ENCODE measurements at places on chromosomes 6 and 20. TPM values are rescaled to one million over a fixed set of nuclear protein-coding genes. Genes with fewer than 3 reads are reported as not detected.

The PRR18 gene
- total RNA-seq, result under 0.01 TPM

The TTK gene
- 1.4 TPM for total RNA-seq

The CALHM6 gene
- 1.6 TPM for total RNA-seq

The TRIM40 gene
- total RNA-seq, result not detected

The HS3ST5 gene
- total RNA-seq, result not detected

The DOK5 gene
- 1.3 TPM for total RNA-seq

The CD109 gene
- total RNA-seq, result 20.8 TPM

Measured in mesangial cell (primary cell).